ENCODE measurements at places on chromosomes 6 and 20.

DNA sequence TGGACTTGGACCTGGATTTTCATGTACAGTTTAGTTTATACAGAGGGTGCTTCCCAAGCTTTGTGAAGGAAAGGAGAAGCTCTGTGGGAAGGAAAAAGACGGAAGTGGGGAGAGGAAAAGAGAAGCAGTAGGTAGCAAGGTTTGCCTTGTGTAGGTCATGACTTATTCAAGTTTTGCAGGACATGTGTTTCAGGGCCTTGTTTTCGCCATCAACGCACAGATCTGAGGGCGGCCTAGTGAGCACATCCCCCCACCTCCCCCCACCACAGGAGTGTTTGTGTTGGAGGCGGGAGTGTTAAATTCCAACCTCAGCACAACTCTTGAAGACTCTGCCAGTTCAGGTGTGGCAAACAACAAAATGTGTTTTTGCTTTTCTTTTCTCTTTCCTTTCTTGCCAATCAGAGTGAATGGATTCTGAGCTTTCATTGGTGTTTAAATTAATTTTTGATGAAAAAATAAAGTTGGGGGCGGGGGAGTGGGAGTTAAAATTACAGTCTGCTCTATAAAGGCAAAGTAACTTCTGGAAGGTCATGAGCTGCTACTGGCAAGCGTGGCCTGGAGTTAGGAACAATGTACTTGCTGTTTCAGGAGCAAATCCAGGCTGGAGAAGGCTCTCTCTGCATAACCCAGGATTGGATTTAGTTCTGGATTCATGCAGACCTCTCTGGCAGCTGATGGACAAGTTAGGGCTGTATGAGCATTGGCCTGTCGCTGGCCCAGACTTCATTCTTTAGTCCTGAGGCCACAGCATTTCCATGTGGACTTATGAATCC is 338.5 kb downstream of the CD83 start:
- DNase-seq, result no peak

DNA sequence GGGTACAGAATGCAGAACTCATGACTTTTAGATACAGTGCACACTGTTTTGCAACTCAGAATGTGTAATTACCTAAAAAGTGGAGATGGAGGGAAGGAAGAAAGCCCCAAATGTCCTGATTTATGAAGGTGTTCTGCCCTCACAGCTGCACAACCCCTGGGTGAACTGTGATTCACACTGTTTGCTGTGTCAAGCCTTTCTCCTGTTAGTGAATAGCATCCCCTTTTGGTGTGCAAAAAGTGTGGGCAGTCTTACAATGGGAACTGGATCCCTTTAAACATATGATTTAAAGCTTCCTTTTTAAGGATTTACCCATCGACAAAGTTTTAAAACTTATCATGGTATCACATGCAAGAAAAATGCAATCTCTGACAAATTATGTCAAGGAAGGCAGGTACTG is 633.4 kb upstream of the EPHA7 start:
- no peak for DNase-seq

DNA sequence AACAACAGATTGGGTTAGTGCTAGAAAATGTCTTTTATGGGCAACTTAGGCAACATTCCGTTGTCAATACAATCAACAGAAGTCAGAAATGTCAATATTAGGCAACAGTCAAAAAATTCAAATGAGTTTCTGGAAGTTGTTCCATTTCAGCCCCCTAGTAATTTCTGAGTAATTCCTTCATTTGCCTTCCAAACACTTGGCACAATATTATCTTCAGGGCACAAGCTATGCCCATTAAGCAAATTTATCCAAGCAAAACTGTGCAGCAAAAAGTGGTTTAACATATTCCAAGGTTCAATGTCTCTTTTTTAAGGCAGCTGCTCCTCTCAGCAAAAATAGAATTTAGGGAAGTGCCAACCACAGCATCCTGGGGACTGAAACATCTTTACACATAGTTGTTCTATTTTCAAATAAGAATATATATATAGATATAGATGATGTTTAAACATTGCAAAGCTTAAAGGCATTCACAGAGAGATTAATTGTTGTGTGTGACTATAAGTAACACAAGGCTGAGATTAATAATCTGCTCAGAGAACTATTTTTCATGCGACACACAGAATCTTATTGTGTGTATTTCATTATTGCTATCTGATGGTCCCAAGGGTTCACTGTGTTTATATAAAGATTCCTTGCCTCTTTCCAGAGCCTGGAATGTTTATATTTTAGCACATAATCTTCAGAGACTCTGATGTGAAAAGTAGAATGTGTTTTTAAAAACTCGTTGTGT is 75.2 kb upstream of the ADTRP start:
- no peak for DNase-seq

DNA sequence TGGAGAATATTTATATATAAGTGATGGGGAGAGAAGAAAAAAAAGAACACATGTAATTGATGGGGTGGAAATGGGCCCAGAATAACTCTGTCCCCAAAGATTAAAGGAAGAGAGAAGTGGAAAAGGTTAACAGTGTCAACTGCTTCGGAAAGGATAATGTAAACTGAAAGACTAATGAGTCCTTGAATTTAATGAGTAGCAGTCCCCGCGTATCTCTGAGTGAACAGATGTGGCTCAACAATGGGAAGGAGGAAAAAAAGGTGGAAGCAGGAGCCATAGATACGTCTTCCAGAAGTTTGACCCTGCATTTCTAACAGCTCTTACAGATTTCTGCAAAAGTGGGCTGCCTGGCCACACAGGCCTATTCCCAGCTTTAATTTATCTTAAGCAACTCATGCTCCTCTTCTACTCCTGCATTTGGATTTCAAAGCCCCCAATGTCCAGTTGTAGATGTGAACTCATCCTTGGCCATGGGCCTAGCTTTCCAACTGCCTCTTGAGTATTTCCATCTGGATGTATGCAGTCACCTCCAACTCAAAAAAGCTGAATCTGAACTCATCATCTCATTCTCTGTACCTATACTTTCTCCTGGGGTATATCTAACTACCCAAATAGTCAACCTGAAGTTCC is 61.3 kb downstream of the DST start:
- no peak for DNase-seq

- no peak for DNase-seq
These were observed 33.6 kb upstream of the ID4 start for GRCh38 chr6:19803331-19804204.

DNA sequence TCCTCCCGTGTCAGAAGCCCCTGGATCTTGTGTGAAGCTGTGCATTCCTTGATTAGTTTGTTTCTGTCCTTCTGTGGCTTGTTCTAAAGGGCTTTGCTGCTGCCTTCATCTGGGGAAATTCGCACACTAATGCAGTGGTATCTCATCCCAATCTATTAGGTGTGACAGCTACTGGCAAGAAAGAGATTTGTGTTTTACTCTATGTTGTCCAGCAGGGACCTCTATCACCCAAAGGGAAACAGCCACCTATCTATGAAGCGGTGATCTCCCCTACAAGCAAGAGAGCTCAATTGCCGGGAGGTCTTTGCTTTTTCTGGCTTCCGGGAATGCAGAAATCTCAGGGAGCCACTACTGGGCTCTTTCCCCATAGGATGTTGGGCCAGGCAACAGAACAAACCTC is 151.8 kb downstream of the NRN1 start:
- no peak for DNase-seq

GRCh38 chr20:10277616-10278015 is 59.0 kb downstream of the SNAP25 start:
- no peak for DNase-seq

DNA sequence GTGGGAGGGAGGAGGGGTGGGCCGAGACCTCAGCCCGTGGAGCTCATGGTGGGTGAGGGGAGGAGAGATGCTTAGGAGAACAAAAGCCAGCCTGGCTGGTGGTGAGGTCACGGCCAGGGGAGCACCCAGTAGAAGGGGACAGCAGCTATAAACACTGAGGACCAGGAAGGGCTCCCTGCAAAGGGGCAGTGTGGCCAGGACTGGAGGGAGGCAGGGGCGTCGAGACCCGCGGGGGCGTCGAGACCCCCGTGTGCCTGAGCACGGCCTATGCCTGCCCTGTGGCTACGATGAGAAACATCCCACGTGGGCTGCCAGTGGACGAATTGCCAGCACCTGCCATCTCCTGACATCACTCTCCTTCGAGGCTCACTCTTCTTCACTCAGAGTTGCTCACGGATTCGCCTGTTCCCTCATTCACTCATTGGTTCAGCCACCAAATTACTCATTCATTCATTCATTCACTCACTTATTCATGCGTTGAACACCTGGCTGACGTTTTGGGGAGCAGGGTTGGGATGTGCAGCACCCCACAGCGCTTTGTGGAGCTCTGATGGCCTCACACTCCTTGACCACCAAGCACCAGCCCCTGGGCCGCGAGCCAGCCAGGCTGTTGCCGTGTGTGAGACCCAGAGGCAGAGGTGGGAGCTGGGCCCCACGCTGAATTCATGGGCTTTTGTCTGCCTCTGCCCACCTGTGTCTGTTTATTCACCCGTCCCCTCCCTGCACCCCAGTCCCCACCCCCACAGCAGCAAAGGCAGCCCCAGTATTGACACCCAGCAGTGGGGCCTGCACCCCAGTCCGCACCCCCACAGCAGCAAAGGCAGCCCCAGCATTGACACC is 61.2 kb upstream of the BHLHE23 start:
- no peak for DNase-seq

DNA sequence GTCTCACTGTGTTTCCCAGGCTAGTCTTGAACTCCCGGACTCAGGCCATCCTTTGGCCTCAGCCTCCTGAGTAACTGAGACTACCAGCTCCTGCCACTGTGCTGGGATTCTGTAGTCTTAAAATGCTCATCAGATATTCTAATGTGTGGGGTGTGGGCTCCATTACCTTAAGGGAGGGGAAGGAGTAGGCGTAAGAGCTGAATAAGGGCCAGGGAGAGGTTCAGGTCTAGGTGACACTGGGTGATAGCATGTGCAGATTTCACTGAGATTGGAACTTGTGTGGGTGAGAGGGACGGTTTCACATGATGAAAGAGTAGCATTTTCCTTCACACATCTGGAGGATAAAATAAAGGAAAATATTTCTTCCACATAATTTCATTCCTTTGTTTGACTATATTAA is 8.5 kb downstream of the AKAP12 start:
- DNase-seq, result no peak

GRCh38 chr20:14948416-14948815 is 611.0 kb upstream of the FLRT3 start:
- DNase-seq, result no peak

DNA sequence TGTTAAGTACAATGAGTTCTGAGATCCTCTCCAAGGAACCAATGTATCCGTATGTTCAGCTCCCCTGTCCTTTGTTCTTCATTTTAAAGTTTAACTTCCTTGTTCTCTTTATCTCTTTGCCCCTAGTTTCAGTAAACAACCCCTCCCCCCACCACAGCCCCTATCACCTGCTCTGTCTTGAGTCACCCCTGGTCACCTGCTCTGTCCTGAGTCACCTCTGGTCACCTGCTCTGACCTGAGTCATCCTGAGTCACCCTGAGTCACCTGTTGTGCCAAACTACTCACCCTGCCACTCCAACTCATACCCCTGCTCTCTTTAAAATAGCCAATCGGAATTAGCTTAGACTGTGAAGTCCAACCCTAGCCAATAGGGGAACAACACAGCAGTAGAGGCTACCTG is 288.7 kb upstream of the CDYL start:
- DNase-seq, result no peak

- DNase-seq, result no peak
These were observed 159.8 kb downstream of the TFAP2C start for GRCh38 chr20:56788671-56789610.

DNA sequence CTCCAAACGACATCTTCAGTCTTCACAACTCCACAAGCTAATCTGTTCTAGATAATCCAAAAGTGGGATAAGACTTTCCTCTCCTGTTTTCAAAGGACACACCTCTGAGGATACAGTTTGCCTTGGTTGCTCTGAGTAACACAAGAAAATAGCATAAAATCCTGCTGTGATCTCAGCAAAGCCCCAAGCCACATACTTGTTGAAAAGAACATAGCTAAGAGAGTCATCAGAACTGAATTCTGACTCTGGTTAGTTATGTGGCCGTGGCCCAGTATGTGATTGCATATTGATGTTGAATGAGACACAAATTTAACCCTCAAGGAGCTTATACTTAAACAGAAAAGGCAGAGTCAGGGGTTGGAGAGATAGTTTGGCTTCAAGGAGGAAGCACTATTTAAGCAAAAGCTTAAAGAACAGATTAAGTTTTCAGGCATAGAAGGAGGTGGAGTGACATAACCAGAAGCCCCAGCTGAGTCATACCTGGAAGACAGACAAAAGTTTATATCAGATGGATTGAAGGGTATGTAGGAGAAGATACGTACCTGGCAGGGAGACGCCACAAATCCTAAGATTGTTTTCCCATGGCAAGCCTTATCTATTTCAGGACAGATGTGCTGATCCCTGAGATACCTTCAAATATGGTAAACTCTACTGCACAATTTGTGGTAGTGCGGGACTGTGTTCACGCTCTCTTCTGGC is 41.2 kb downstream of the OPN5 start:
- DNase-seq, result no peak

- no peak for DNase-seq
These were observed 18.8 kb downstream of the SCAF8 start for GRCh38 chr6:154752022-154752421.

GRCh38 chr20:18466574-18466893 is 296 bp downstream of the DZANK1 start:
- DNase-seq, result no peak

DNA sequence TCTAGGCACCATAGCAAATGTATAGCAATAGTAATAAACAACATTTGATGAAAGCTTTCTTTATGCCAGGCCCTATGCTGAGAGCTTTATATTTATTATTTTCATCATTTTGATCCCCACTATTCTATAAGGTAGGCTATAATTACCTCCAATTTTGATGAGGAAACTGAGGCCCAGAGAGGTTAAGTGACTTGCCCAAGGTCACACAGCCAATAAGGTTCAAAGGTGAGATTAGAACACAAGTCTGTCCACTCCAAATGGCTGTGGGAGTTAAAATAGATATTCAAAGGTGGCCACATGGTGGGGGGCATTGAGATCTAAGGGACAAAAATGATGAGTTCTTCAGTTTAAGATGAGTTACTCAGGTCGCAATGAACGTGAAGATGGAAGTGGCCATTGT is 269.9 kb downstream of the BMP7 start:
- no peak for DNase-seq

DNA sequence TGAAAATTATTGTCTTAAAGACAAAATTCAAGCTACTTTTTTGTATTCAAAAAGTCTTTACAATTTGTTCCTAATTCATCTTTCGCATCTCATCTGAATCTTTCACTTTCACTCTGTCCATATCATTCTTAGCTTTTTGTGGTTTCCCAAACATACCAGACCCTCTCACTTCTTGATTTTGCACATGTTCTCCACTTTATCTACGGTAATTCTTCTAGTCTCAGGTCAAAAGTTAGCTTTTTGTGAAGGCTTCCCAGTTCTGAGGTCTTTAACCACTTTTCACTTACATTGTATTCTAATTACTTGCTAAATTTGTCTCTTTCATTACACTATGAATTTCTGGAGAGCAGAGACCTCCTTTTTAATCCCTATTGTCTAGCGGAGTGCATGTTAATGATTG is 34.6 kb upstream of the EPHA7 start:
- DNase-seq, result no peak

- DNase-seq, result no peak
These were observed 19.2 kb downstream of the C6orf62 start for GRCh38 chr6:24699521-24700359.

GRCh38 chr6:137299681-137300080 is 80.5 kb upstream of the IFNGR1 start:
- no peak for DNase-seq

Measured in esophagus squamous epithelium (tissue), 5 donors.